ENCODE measurements at places on chromosomes 7 and 10.

GRCh38 chr10:131825150-131825848, 75.5 kb upstream of the PPP2R2D start:
- no peak for DNase-seq

GRCh38 chr7:92615861-92616260, 25.7 kb upstream of the FAM133B start:
- DNase-seq = no peak

- DNase-seq = no peak
Observed at GRCh38 chr7:37961251-37961650, 40.8 kb downstream of the EPDR1 start.

DNA sequence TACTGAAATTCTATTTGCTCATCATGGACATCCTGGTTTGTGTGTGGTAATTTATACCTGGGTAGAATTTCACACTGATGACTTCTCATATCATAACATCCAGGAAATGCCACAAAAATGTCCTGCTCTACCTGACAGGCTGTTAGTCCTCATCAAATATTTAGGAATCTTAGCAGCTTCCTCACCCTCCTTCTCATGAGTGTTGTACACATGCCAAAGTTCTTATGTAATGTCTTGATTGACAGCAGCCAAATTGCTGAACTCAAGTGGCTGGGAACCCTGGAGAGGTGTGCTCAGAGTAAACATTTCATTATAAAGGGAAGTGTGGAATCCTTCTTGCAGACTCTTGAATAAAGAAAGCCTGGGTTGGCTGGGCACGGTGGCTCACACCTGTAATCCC, 8.9 kb downstream of the EEPD1 start:
- DNase-seq = no peak

DNA sequence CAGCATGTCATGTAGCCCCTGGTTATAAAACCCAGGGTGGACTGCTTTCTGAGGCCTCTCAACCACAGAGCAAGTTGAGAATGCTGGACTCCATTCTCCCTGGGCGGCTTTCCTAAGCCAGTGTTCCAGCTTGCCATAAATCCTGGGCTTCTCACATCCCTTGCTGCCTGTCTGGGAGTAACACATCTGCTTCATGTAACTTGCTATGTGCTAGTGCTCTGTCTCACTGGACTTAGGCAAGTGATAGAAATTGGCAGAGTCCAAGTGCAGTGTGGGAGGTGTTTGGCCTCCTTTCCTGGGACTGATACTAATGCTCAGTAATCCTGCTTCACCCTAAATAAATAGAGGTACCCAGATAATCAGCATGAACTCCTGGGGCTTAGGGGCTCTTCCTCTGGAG, 277.1 kb upstream of the POM121L12 start:
- no peak for DNase-seq

- no peak for DNase-seq
Observed at GRCh38 chr10:18683427-18683826, 24.2 kb downstream of the ARL5B start.

DNA sequence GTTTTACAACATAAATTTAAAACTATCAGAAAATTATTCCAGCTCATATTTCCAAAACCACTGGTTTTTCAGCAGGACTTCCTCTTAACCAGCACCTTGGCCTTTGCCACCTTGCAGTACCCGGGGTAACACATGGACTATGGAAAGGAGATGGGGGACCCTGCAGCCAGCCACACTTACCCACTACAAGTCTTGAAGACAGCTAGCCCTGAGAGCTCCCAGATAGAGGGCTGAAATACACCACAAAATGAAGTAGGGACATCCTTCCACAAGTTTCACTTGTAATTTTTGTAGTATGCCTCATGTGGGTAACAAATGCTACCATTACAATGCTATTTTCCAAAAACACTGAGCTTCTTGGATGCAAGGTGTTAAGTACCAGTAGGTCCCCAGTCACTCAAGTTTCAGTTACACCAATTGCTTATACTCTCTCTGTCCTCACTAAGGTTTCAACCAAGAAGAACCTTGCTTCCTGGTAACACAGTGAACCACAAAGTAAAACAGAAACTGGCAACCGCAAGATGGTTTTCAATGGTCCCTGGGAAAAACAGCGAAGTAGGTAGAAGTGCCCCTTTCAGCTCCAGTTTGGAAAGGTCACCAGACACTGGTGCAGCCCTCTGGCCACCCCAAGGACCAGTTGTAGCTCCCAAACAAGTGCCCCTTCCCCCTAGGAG, 110.9 kb downstream of the SGMS1 start:
- DNase-seq = no peak

DNA sequence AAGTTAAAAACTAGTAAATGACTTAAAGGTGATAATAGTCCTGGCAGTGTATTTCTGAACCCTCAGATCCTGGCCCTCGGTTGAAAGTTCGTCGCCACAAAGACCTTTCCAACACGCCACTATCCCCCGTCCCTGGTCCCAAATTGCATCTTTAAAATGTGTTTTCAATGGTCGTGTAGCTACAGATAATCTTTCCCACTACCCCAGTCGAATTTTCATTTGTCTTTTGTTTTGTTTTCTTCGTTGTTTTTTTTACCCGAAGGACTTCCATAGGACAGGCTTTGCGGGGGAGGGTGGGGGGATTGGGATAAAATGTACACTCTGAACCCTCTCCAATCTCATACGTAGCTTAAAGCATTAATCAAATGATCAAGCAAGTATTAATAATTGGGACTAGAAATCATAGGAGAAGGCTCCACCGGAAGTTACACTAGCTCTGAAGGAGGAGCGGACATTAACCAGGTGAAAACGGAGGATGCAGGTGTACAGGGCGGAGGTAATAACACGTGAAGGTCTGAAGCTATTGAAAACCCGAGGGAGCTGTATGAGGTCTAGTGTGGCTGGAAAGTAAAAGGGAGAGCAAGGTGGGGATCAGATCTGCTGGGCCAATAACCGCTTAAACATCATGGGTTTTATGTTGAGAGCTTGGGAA, 32.8 kb upstream of the PHF14 start:
- no peak for DNase-seq

DNA sequence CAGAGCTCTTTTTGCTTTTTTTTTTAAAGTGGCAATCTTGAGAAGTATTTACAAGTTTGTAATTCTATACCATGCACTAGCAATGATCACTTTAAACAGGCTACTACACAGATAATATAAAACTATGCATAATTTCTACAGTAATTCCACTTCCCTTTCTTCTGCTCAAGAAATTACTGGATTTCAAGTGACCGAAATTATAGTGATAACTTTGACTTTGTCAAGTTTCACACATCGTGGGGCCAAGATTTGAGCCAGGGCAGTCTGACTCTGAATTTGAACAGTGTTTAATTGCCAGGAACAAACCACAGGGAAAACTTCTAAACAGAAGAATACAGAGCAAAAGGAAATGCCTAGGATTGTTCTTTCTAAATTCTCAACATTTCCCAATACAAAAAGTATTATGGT, 288.3 kb upstream of the MKLN1 start:
- DNase-seq = no peak

DNA sequence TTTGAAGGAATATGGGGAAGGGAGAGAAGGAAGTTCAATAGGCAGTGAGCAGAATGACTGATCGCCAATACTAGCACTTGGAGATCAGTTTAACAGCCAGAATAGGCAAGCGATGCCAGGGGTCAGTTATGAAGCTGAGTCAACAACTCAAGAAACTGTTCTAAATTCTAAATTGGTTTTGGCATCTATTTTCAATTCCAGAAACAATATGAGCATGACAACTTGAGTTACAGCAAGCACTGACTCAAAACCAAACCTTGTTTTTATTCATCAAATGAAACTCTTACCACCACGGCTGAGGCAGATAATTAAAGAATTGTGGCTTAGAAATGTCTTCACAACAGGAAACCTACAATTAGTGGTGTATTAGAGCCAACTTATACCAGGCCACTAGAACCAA, 180.5 kb upstream of the ASAH2 start:
- DNase-seq = no peak

DNA sequence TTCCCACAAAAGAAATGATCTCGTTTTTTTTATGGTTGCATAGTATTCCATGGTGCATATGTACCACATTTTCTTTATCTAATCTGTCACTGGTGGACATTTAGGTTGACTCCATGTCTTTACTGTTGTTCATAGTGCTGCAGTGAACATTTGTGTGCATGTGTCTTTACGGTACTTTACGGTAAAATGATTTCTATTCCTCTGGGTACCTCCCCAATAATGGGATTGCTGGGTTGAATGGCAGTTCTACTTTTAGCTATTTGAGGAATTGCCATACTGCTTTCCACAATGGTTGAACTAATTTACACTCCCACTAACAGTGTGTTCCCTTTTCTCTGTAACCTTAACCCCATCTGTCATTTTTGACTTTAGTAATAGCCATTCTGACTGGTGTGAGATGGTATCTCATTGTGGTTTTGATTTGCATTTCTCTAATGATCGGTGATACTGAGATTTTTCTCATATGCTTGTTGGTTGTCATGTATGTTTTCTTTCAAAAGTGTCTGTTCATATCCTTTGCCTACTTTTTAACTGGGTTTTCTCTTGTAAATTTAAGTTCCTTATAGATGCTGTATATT, 37.2 kb downstream of the MKLN1 start:
- no peak for DNase-seq

GRCh38 chr10:112874982-112875381, 75.1 kb upstream of the TCF7L2 start:
- no peak for DNase-seq

DNA sequence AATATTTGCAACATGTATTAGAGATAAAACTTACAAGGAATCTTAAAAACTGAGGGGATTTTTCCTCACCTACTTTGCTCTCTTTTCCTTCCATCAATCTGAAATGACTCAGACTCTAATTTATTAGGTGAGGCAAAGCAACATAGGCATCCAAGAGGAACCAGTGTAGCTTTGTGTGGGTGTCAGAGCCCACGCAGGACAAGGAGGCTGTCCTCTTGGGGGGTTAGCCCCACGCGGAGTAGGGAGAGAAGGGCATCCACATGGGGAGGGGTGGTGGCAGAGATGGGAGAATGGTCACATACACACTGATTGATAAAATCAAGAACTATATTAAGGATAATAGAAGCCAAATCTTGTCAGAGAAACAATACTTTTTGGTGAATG, 33.8 kb upstream of the ARMS2 start:
- no peak for DNase-seq

DNA sequence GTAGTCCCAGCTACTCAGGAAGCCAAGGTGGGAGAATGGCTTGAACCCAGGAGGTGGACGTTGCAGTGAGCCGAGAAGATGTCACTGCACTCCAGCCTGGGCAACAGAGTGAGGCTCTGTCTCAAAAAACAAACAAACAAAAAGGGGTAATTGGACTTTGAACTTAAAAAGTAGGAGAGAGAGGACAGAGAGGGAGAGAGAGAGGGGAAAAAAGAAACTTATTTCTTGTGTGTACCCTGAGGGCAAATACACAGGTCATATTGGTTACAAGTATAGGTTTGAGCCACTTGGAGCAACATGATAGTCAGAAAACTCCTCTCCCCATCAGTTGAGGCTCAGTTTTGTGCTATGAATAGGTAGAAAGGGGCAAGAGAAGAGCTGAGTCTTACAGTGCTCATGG, 42.8 kb upstream of the CCDC7 start:
- DNase-seq = no peak

DNA sequence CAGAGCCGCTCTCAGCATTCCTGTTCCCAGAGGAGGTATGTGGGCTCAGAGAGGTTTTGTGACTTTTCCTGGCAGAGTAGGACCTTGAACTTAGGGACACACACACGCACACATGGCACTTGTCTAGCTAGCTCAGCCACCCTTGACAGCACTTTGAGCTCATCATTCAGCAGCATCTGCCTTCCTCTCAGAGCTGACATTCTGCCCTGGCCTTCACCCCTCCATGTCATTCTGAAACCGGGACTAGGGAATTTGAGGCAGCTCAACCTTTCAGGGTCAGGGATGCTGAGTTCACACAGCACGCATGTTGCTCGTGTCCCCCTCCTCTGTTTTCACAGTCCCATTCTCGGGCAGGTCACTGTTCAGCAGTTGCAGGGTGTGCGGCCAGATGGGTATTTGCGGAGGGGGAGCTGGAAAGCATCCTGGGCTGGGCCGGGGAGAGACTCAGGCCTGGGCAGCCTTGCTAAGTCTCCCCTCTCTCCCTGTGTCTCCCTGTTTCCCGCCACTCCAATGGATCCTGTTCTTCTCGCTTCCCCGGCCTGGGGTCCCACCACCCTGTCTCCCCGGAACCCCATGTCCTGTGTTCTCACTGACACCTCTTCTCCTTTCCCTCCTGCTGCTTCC, 78.0 kb downstream of the COL13A1 start:
- no peak for DNase-seq

DNA sequence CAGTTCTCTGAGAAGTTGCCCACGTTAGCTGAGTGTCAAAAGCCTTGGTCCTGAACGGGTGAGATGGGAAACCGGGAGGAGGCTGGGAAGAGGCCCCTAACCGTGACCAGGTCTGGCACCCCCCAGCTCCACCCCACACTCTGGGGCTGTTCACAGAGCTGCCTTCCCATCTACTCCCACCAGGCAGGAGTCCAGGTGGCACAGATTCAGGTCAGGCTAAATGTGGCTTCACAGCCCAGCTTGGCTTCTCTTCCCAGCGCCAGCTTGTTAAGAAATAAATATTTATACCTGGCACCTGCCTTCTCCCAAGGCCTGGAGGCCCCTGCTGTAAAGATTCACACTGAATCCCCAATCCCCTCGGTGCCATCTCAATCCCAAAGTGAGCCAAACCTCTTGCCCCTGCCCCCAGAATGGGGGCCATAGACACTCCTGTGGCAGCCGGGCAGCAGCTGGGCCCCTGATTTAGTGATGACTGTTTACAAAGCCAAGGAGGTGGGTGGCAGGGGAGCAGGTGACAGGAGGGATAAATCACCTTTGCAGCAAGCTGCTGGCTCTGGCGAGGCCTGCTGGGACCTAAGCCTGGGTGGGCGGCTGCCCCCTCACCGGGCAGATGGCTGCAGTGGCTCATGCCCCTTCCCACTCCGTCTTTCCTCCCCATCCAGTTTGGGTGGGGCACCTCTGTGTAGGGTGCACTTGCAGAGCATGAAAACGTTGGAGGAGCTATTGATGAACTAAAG, 72.5 kb downstream of the GOLGA7B start:
- DNase-seq = no peak

DNA sequence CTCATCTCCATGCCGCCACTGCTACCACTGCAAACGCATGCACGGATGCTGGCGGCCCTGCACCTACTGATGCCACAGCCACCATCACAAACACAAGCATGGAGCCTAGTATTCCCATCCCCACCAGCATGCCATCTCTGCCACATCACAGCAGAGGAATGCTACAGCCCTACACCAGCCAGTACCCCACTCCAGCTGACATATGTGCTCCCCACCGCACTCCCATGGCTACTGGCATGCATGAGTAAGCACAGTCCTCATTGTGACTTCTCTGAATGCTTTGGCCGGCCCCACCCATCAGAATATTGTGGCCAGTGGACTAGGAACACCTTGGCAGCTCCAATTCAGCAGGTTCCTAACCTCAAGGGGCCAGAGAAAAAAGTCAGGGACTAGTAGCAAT, 705.5 kb downstream of the POM121L12 start:
- no peak for DNase-seq

- no peak for DNase-seq
Observed at GRCh38 chr7:78191475-78192079, 393.0 kb downstream of the PHTF2 start.

- no peak for DNase-seq
Observed at GRCh38 chr10:33947544-33947943, 613.1 kb upstream of the NRP1 start.
